ENCODE measurements at places on chromosomes 12 and 14. TPM values are rescaled to one million over a fixed set of nuclear protein-coding genes. Genes with fewer than 3 reads are reported as not detected.

Gene UNC79
- 2.1 TPM for total RNA-seq

Gene SERPINA12
- not detected for total RNA-seq

Gene SLC6A13
- 7.0 TPM for total RNA-seq

Gene TSPAN19
- 0.56 TPM for total RNA-seq

Gene SERPINA3
- total RNA-seq: 7.1 TPM

Gene SPX
- 0.87 TPM for total RNA-seq

Gene PPP1R36
- 0.57 TPM for total RNA-seq

Gene BCL7A
- total RNA-seq: 22.2 TPM

Gene DPPA3
- not detected for total RNA-seq

Gene MYO1A
- 4.3 TPM for total RNA-seq

Gene APOF
- total RNA-seq: not detected

DNA sequence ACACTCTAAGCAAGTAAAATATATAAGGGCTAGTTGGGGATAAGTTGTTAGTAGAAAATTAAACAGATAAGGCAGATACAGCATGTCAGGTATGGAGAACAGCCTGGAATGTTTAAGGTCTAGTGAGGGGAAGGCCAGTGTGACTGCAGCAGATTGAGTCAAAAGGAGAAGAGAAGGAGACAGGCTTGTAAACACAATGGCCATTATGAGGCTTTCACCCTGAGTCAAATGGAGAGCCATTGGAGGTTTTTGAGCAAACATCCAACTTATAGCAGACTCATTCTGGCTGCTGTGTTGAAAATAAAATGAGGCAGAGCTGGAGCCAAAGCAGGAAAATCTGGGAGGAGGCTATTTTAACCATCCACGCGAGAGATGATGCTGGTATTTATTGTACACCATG, 142.0 kb downstream of the DUSP6 start:
- DNase-seq: no peak

GRCh38 chr14:37171678-37172023, 755 bp downstream of the SLC25A21 start:
- no peak for DNase-seq

DNA sequence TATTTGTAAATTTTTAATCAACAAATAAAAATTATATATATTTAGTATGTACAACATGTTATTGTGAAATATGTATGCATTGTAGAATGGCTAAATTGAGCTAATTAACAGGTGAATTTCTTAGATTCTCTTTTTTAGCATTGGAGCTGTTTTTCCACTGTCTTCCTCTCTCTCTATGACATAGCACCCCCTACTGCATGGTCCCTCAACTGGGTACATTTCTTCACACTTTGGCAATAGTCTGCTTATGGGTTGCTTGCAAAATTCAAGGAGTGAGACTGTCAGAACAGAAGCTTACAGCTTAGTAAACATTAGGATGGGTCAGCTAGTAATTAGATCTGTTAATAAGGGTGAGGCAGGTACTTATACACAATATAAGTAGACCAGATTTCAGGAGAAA, 658.5 kb upstream of the MGAT4C start:
- no peak for DNase-seq

DNA sequence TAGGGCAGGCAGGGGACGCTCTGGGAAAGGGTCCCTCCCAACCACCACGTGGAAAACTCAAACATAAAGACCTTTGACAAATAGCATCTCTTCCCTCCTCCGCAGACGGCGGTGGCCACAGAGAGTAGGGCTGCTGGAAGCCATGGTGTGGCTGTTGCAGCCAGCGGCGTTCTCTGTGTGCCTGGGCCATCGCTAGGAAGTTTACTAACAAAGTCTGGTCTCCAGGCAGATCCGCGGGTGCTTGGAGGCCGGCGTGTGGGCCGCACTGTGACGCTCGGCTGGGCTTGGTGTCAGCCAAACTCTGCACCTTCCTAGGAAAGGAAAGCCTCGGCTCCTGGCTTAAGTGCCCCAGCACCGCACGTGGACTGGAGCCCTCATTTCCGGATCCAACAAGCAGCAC, 65.6 kb downstream of the CCDC88C start:
- no peak for DNase-seq

DNA sequence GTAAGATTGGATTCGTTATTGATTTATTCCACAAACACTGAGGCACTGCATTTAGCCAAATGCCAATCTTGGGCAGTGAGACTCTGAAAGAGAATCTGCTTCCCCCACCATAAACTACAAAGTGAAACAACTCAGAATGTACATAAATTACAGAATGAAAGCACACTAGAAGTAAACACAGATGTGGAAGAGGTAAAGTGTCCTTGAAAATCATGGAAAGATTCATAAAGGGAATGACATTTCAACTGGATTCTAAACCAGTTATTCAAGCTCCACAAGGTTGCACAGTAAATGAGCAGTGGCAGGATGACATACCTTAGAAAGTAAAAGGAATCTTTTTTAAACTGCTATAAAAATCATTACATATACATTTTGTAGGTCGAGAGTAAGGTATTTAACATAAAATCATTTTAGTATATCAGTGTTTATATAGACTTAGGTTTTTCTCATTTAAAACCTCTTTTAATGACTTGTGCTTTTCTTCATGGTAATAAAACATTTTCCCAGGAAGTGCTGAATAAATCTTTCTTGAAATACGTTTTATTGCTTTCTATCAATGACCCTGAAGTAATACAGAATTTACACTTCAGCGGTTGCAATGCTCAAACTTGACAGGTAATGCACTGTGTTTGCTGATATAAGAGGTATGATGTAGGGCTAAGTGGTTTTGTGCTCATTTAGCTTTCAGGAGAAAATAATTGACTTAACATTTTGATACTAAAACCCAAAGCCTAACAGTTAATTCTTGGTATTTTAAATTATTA, 270.6 kb downstream of the NAV3 start:
- DNase-seq: no peak

- no peak for DNase-seq
Observed at GRCh38 chr12:47207829-47208248, 128.1 kb upstream of the AMIGO2 start.

DNA sequence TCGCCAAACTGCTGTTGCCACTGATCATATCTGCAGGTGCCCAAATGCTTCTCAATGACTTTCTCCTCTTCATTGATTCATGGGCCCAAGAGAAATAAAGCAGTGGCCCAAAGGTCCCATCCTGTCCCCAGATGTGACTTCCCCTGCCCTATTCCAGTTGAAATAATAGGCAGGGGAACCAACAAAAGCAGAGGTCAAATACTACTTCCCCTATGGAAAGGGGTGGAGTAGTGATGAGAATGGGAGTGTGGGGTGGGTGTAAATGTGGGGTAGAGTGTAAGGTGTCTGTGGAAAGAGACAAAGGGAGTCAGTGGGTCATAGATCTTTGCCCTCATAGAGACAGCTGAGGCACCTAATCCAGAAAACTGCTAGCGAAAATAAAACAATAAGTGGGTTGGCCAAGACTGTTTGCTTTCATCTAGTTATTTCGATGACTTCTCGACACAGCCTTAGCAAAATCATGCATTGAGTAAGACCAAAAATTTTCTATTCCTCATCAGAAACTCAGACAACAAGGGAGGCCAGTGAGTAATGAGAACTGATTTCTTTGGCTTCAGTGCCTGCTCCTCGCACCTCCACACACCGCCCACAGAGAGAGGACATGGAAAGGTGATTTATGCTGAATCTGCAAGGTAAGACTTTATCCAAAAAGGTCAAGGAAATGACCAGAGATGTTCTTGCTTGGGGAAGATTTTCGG, 10.9 kb upstream of the IL22 start:
- DNase-seq: no peak

- no peak for DNase-seq
Observed at GRCh38 chr14:52395728-52396127, 81.6 kb downstream of the PTGER2 start.

DNA sequence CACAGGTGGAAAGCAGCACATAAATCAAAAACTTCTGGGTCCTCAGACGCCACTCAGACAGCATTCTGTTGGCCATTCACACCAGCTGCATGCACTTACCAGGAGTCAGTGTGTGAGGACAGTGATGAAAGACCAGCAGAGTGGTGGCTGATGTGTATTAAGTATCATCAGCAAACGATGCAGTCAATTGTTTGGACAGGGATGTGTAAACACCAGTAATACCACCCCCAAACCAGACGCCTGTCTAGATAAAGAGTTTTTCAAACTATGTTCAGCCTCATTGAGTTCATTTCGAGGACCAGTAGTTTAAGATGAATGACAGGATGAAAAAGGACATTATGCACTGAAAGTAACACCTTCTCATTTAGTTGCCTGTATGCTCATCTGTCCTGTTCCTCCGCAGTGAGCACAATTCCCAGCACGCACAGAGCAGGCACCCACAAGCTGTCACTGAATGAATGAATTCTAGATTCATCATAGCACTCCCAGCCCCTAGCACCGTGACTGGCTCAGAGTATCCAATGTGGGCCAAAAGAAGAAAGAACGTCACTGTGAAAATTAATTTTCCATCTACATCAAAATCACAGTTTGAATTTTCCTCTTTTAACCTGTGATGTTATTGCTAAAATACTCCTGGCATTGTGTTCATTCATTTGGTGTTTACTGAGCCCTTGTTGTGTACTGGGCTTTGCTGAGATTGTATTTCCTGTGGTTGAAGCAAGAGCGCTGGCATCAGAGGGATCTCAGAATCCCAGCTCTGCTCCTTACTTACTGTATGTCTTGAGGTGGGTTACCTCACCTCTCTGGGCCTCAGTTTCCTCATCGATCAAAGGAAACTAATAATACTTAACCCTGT, 124.8 kb upstream of the NOS1 start:
- DNase-seq: no peak

DNA sequence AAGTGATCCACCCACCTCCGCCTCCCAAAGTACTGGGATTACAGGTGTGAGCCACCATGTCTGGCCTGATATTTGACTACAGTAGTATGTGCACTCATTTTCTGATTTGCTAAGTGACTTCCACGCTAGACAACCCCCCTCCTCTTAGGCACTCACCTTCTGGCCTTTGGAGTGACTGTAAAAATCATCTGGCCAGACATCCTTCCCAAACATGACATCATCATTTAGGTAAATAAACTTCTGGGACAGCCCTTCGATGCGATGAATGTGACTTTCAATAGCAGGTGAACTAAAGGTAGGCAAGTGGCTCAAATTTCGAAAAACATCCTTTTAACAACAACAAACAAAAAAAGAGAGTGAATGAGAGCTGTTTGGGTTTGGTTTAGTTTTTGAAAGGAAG, 30.6 kb upstream of the SYCP3 start:
- DNase-seq: no peak

DNA sequence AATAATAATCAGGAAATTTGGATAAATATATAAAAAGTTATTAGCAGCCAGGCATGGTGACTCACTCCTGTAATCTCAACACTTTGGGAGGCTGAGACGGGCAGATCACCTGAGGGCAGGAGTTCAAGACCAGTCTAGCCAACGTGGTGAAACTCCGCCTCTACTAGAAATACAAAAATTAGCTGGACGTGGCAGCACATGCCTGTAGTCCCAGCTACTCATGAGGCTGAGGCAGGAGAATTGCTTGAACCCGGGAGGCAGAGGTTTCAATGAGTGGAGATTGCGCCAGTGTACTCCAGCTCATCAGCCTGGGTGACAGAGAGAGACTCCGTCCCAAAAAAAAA, 64.5 kb downstream of the SYT1 start:
- DNase-seq: no peak

DNA sequence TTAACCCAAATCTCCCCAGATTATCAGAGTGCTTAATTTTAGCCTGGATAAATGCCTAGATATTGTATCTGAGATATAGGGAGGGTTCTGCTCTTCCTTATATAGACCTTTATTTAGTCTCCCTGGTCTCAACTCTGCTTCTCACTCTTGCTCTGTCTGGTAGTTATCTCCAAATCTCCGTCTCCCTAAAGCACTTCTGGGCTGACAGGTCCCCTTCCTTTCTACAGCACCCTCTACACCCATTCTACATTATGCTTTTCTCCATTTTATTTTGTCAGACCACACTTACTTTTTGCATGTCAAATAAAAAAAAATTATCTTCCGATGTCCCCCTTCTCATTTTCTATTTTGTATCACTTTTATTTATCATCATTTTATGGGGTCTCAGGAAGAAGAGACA, 2.0 kb upstream of the ERC1 start:
- DNase-seq: no peak

DNA sequence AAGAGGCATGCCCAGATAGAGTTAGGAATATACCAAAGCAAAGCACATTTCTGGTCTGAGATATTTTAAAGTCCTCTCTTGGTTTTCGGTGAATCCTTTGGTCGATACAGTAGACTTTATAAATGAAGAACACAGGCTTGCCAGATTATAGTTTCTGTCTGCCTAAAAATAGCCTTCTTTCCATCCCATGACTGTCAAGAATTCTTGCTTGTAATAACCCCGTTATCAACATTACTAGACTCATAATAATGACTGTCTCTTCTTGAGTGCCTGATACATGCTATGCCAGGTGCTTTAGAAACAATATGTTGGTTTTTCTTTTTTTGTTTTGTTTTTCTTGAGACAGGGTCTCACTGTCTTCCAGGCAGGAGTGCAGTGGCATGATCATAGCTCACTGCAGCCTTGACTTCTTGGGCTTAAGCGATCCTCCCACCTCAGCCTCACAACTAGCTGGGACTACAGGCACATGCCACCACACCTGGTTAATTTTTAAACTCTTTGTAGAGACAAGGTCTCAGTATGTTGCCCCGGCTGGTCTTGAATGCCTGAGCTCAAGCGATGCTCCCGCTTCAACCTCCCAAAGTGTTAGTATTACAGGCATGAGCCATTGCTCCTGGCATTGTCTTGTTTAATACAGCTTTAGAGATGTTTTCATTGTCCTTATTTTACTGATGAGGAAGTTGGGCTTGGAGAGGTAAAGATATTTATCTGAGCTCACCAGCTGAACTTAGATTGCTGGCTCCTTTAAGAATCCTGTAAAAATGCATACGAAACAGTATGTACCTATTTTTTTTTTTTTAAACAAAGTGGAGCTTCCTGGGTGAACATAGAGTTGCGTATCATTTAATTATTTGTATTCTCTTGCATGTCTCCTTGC, 30.4 kb downstream of the CHST11 start:
- DNase-seq: no peak

- no peak for DNase-seq
Observed at GRCh38 chr12:6280053-6280469, 30.4 kb upstream of the PLEKHG6 start.

- DNase-seq: no peak
Observed at GRCh38 chr12:122366685-122367475, 55.6 kb downstream of the CLIP1 start.

- DNase-seq: no peak
Observed at GRCh38 chr12:95687937-95688336, 102.6 kb downstream of the NTN4 start.

GRCh38 chr12:57496822-57497221, 9.0 kb downstream of the MARS1 start:
- DNase-seq: no peak

GRCh38 chr12:102201436-102202061, 3.9 kb upstream of the PMCH start:
- DNase-seq: no peak

DNA sequence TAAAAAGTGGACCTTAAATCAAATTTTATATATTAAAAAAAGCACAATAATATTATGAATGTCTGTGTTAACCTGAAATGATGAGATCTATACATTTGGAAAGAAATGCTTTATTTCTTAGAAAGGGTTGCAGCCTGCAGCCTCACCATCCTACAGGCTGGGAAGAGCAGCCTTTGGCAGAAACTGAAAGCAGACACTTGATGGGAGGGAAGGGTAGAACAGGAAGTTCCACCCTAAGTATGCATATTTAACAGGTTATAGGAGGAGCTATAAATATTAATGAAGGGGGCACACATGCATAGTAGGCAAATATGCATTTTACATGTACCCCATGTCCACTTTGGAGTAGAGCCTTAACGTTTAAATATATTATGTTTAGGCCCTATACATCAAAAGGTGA, 498.0 kb downstream of the FLRT2 start:
- no peak for DNase-seq

GRCh38 chr12:67811437-67812361, 163.2 kb downstream of the DYRK2 start:
- no peak for DNase-seq

- DNase-seq: no peak
Observed at GRCh38 chr12:54455760-54456469, 17.5 kb downstream of the GTSF1 start.
